Naive thymus-derived CD8-positive, alpha-beta T cell (primary cell): ENCODE measurements at places on chromosomes 16 and 17. TPM values are rescaled to one million over a fixed set of nuclear protein-coding genes. Genes with fewer than 3 reads are reported as not detected.

The NPIPA7 gene
- 1.6 TPM for polyA plus RNA-seq

The ABCC12 gene
- not detected for polyA plus RNA-seq

The SOST gene
- not detected for polyA plus RNA-seq

DNA sequence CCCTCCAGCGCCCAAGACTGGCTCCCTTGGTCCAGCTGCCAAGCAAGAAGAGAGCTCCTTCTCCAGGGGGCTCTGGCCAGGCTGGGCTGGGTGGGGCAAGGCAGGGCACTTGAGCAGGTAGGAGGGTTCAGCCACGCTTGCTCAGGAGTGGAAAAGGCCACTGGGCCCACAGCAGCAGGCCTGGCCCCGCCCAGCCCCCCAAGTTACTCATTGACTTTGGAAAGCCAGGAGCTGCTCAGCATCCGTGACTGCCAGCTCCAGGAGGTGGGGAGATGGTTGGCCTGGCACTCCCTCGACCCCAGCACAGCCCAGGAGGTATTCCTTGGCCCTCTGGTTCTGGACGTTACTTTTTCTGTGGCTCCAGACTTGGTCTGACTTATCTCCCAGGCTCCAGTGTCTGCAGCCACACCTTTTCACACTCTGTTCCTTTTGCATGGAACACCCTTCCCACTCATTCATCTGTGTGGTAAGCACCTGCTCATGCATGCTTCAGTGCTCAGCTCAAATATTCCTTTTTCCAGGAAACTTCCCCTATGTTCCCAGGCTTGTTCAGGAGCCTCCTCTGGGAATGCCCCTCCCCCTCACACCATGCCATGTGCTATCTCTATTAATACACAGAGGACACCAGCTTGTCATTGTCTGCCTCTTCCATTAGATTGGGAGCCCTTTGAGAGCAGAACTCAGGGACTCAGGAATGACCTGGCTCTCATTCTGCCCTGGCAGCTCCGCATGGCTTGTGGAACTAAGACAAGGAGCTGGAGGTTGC lies at the start of gene CDH16:
CDH16 (minus strand) TSS at position 83 of the 766 bp plus-strand sequence. CDS start 820 bp downstream, outside the sequence.
- no peak for DNase-seq

- DNase-seq: no peak
These were observed 18.6 kb upstream of the MNT start for GRCh38 chr17:2419486-2419885.
